ENCODE measurements at places on chromosomes 5 and 9. TPM values are rescaled to one million over a fixed set of nuclear protein-coding genes. Genes with fewer than 3 reads are reported as not detected.

GRCh38 chr5:165119175-165119574, 1613.8 kb downstream of the MAT2B start:
- no peak for ATAC-seq

DNA sequence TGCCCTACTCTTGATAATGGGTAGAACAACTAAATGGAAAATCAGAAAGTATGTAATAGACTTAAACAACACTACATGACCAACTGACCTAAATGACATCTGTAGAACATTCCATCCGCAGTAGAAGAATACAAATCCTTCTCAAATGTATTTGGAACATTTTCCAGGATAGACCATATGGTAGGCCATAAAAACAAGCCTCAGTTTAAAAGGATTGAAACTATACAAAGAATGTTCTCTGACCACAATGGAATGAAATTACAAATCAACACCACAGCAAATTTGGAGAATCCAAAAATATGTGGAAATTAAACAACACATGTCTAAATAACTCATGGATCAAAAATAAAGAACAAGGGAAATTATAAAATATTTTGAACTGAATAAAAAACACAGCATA, 189.2 kb downstream of the NDUFS4 start:
- no peak for ATAC-seq

GRCh38 chr9:137445275-137445807, 4.2 kb upstream of the ENTPD8 start:
- peak; percentile 69 for ATAC-seq

The GLDC gene
- total RNA-seq, result 0.62 TPM
